ENCODE measurements at places on chromosomes 11 and 22.

GRCh38 chr11:86745571-86745970, 54.8 kb upstream of the PRSS23 start:
- DNase-seq, result no peak

DNA sequence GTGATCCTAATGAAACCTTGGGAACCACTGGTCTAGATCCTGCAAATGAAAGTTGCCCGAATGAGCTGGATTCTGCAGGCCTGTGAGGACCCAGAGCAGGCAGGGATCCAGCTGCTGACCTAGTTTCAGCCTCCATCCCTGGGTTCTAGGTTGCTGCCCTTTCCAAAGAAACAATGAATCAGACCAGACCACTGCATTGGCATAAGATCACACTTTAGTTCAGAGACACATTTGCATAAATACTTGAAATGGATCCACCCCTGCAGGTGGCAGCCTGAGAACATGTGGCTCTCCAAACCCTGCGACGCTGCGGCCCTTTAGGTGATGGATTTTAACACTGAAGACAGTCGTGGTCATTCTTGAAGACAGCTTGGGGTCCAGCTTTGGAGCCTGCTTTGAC, 23.7 kb downstream of the ADAMTS8 start:
- no peak for DNase-seq

GRCh38 chr11:65979261-65979759, 17.8 kb downstream of the SART1 start:
- no peak for DNase-seq

DNA sequence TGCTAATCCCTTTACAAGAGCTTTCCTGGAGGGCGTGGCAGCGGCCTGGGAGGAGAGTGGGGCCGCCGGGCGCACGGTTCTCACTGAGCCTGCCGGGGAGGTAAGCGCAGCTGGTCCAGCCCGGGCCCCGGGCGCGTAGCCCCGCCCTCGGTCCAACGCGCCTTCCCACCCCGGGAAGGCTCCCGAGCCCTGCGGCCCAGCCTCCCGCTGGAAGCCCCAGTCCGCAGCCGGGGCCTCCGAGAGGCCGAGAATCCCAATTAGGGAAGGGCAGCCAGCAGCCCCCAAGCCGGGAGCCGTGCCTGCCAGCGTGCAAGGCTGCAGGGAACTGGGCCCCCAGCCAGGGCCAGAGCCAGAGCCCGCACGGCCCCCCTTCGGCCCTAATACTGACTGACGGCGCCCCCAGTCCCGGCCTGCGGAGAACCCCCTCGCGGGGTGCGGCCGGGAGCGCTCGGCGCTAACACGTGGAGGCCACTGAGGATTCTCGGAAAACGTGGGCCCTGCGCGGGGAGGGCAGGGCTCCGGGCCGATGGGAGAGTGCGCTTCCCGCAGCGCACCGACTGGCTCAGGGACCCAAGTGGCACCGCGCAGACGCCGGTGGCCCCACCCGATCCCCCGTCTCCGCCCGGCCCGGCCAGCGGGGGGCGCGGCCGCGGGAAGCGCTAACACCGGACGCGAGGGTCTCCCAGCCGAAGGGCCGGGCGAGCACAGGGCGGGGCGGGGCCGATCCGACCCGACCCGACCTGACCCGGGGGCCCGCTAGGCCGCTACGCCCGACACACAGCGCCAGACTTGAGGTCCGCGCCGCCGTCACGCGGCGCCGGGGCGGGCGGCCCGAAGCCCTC, 5.7 kb downstream of the ZFTA start:
- peak; percentile 27 for DNase-seq

DNA sequence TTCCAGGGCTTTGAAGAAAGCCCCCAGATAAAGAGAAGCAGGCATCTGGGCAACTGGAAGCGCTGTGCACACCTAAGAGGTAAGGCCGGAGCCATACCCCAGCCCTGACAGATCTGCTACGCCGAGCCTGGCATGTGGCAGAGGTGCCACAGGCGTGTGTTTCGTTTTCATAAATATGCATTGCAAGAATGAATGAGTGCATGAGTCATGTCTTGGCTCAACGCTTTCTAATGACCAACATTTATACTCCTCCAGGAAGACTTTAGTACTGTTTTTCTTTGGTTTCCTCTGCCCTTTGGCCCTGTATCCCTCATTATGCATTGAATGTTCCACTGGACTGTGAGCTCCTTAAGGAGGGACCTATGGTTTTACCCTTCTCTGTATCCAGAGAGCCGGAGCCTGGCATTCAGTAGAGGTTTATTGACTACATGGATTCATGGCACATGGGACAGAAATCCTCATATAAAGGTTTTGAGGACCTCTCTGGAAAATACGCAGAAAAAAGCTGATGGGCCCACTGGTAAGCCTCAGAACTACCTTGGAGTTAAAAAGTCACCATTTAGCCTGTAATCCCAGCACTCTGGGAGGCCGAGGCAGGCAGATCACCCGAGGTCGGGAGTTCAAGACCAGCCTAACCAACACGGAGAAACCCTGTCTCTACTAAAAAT, 38.9 kb upstream of the CSNK2A3 start:
- peak; percentile 78 for DNase-seq

DNA sequence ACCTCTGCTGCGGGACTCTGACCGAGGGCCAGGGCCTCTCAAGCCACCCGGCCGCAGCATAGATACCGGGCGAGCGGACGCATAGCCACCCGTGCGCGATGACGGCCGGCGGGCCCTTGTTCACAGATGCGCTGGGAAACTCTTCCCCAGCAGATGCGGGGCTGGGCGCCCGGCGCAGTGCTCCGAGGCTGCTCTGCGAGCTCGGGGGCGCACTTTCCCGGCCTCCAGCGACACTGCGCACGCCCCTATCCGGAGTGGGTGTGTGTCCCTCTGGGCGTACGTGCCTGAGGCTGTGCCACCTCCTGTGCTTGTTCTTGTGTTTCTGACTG, 104.7 kb upstream of the E2F8 start:
- peak; percentile 21 for DNase-seq

GRCh38 chr22:37431801-37432707, 4.8 kb upstream of the ELFN2 start:
- DNase-seq, result peak; percentile 77

- no peak for DNase-seq
Observed at GRCh38 chr11:93623179-93623578, 38.3 kb upstream of the CEP295 start.

GRCh38 chr11:64849598-64850356, 5.3 kb upstream of the CDC42BPG start:
- peak; percentile 34 for DNase-seq

- DNase-seq, result no peak
Observed at GRCh38 chr11:34052608-34053160, 1.2 kb downstream of the CAPRIN1 start.

- peak; percentile 74 for DNase-seq
Observed at GRCh38 chr11:65496304-65497140, 2.3 kb upstream of the MALAT1 start.

DNA sequence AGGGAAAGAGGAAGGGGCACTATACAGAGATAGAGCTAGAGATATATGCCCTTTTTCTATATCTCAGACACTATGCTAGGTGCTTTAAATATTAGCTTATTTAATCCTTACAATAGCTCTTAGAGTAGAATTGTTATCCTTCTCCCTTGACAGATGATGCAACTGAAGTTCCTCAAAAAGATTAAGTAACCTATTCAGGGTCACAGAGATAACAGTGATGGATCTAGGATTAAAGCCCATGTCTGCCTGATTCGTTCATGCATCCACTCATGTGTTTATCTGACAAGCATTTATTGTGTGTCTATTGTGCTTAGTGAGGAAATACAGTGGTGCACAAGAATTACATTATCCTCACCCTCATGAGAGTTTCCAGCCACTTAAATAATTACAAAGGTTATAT, 8.7 kb downstream of the CCDC83 start:
- no peak for DNase-seq

DNA sequence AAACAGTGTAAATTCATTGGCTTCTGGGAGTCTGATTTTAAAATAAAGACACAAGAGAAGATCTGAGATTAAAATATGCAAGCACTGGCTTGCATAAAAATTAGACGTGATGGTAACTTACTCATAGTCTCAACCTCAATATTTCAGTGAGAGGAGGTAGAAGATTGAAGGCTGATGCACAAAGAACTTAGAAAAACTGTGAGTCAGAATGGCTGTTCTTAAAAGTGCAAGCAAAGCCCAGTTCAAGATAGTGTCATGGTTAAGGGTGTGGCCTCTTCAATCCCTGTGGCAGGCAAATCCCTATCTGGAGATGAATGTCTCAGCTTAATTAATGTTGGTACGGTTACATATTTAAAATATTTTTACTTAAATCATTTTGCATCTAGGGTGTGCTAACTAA, 33.6 kb upstream of the FIBIN start:
- DNase-seq, result no peak

DNA sequence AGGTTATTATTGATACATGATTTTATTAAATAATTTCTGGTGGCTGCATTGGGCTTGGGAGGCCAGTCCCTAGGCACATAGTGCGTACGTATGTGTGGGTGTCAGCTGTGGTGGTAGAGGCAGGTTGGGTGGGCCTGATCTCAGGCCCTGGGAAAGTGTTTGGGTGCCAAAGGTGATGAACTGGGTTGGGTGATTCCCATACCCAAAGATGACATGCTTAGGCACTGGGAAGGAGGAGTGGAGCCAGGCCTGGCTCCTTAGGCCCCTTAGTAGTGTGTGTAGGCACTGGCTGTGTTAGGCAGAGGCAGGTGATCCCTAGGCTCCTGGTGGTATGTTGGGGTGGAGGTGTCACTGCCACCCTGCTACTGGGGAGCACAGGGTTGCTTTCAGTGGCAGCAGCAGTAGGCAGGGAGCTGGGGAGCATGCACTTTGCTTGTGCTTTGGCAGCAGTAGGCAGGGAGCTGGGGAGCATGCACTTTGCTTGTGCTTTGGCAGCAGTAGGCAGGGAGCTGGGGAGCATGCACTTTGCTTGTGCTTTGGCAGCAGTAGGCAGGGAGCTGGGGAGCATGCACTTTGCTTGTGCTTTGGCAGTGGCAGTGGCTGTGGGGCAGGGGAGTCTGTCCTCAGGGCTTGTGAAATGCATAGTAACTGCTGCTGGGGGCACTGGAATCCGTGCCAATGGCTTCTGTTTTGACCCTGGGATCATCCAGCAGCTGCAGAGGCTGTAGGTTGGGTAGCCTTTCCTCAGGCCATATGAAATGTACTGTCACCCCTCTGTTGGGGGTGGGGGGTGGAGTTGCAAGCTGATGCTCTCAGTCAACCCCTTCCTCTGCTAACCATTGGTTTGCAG, 84.4 kb downstream of the RRM1 start:
- no peak for DNase-seq

GRCh38 chr11:134658481-134659225, 246.6 kb upstream of the B3GAT1 start:
- no peak for DNase-seq

GRCh38 chr22:27124351-27124966, 467.1 kb downstream of the MIAT start:
- no peak for DNase-seq
